ENCODE measurements at places on chromosomes 1 and 21.
A peak's percentile ranks its signal among the peaks of the same experiment; 100 is the strongest.

DNA sequence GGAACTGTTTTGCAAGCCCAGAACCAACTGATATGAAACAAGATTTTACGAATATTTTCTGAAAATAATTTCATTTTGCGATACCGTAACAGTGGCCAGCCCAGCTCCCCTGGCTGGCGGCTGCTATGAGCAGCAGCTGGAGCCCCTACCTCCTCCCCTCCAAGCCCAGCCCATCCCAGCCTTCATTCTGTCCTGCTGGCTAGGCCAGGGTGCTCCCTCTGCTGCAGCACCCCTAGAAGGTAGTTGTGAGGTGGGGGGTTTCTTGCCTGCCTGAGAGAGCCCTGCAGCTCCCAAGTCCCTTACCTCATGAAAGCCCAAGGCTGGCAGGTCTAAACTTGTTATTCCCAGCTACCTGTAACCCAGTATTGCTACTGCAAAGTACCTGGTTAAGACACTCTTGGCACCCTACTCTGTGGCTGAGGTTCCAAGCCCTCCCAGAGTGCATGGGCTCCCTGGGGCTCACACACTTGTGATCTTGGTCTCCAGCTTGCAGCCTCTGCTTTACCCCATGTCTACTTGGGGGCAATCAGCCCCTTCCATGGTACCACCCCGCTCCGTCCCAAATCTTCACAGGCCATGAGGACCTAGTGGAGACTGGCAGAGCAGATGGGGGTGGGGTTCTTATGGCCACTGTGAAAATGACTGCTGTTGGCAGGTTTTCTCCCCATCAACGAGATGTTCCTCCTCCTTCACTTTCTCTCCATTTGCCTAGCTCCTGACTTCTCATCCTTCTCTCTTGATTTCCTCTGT, 239.8 kb downstream of the TRABD2B start:
- DNase-seq = no peak

DNA sequence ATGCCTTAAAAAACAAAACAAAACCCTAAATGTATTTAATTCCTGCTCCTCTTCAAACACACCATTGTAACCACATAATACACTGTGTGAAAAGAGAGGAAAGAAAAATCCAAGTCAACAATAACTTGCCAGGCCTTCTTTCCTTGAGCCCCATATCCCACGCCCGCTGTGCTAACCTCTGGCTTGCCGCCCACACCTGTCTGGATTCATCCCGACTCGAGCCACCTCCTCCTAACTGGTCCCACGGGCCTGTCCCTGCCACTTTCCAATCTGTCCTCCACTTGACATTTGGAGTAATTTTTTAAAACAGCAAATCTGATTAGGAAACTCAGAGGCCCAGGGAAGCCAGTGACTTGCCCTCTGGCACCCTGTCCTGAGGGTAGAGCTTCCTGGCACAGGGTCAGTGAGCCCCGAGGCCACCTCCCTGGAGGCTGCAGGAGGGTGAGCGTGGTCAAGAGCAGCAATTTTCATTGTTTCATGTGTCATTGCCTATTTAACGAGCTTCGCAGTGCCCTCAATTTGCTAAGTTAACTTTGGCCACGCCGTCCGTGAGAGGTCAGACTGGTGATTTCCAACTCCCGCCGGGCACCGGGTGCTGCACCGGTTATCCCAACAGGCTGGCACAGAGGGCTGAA, 54.1 kb downstream of the B3GALT5 start:
- DNase-seq = no peak

DNA sequence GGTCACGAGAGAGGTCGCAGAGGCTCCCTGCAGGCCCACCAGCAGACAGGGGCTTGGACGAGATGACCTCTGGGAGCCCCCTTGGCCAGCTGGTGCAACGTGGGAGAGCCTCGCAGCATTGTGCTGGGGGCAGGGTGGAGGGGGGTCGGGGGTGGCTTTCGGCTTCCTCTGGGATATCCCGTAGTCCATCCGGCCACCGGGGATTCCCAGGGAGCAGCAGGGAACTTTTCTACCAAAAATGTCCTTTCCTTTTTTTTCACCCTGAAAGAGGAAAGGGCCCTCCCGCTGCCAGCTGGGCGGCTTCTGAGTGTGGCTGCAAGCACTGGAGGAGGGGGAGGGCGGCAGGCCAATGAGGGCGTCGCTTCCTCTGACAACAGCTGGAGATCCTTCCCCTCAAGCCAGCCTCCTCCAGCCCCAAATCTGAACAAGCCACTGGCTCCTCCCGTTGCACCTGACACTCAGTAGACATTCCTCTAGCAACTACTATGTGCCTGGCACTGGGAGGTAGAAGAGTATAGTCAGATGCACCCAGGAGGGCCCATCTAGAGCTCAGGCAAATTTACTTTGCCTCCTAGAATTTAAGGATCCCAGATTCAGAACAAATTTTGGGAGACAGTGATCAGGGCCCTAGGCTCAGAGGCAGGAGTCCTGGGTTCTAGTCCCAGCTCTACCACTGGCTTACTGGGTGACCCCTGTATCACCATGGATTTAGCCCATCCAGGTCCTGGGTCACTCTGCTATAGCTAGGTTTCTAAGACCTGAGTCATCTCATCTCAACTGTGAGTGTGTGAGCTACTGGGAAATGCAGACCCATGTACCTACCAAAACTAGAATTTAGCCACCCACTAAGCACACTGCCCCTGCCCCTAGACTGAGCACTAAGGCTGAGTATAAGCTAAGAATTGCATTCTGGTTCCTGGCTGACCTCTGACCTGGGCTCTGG, 2.7 kb downstream of the MOB3C start:
- DNase-seq = peak; percentile 99

GRCh38 chr1:216183007-216183406, 240.2 kb downstream of the USH2A start:
- no peak for DNase-seq

Data from right cardiac atrium (tissue), 5 donors.